ENCODE measurements at places on chromosomes 2 and 18. TPM values are rescaled to one million over a fixed set of nuclear protein-coding genes. Genes with fewer than 3 reads are reported as not detected.

DNA sequence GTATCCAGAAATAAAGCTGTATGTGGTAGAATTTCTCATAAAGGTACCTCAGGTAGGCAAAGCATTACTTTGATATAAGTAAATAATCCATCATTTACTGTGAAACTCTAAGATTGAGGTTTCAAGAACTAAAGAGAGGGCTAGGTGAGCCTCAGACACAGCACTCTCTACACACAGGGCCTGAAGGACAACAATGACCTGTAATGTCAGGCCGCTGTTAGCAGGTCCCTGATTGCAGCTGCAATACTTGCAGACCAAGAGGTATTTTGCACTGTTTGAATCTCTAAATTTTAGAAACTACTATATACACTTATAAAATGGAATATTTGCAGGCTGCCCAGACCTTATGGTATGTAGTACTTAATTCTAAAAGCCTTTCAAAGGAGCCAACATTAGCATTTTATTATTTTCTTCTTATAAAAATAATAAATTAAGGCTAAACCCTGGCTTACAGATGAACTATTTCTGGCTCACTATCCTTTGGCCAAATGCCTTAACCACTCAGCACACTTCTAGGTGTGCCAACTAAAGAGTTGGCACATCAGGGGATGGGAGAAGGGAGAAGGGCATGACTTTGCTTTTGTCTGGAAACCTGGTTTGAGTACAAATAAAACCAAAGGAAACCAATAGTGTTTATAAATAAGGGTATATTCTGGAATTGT lies 66.7 kb upstream of the SLC39A10 start:
- no peak for DNase-seq

GRCh38 chr2:227602358-227602757 lies 3.7 kb downstream of the SCYGR2 start:
- DNase-seq, result no peak

DNA sequence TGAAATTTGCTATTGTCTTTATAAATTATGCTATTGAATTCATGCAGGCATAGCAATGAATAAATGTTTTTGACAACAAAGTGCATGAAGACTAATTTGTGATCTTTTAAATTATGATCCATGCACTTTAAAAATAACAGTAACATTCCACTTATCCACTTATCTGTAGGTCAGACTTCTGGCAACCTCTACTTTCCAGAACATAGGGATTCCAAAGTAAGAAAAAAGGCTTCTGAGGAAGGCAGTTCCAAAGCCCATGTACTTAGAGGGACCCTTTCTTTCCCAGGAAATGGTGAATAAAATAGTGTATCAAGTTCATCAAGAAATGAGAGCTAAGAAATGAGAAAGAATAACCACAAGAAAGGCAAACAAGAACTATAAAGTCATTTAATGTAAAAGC lies 58.3 kb downstream of the VIL1 start:
- DNase-seq, result no peak

- no peak for DNase-seq
Observed at GRCh38 chr2:149000158-149000938, 38.2 kb upstream of the LYPD6B start.

- DNase-seq, result no peak
Observed at GRCh38 chr18:49486606-49486952, 455 bp downstream of the C18orf32 start.

DNA sequence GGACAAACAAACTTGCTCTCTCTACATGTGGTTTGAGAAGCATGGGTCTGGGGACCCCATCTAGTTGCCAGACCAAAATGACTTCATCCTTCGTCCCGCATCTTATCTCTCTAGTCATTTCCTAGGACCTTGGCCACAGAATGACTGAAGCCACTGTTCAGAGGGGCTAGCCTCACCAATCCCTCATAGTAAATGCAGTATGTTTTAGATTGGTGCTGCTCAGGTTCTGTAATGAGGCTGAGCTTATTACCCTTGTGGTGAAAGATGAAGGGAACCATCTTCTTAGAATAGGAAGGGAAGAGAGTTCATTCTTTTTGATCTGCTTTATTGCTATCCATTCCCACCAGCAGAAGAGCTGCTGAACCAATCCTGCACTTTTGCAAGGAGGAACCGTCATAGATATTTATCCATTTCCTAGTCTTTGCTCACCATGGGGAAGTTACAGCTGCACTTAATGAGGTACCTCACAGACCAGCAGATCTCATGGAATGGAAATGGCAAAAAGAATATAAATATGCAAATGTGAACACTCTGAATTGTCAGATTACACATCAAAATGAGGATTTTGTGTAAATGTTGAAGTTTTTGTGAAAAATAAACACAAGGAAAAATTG lies 436.7 kb downstream of the LPIN1 start:
- DNase-seq, result no peak

The GCKR gene
- 1.1 TPM for total RNA-seq

DNA sequence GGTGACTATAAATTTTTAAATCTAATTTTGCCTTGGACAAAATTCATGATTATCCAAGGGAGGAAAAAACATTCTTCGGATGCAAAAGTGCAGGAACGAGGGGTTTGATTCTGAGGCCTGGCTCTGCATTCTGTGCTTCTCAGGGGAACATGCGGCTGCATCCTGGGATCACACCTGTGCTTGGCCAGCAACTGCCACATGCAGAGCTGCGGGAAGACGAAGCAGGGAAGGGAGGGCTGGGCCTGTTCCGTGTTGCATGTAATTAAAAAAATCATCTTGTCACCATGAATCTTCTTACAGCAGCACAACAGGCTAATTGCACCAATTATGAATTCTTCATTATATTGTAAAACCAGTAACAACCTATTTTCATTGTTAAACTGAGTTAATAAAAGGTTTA lies 158.0 kb upstream of the ALKAL2 start:
- no peak for DNase-seq

DNA sequence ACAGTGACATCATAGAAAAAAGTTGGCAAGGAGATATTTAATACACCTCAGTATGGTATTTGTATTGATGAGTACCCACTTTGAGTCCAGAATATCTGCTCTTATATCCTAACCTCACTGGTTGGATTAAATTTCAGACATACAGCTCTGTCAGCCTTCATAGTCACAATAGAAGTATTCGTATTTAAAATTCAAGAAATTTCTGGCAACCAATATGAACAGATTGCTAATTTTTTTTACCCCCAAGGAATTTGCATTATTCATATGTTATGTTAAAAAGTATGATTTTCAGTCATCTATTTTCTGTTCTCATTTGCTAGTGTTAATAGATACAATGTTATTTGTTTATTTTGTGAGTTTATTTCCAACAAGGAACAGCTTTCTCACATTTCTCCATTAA lies 1306.8 kb upstream of the NXPH2 start:
- DNase-seq, result no peak

DNA sequence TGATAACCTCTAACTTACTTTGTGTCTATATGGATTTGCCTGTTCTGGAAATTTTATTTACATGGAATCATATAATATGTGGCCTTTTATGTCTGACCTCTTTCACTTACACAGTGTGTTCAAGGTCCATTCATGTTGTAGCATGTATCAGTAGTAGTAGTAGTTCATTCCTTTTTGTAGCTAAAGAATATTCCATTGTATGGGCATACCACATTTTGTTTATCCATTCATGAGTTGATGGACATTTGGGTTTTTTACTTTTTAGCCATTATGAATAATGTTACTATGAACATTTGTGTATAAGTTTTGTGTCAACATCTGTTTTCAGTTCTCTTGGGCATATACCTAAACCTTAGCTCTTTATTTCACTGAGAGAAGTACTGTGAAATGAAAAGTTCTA lies 11.5 kb downstream of the BBS5 start:
- no peak for DNase-seq

DNA sequence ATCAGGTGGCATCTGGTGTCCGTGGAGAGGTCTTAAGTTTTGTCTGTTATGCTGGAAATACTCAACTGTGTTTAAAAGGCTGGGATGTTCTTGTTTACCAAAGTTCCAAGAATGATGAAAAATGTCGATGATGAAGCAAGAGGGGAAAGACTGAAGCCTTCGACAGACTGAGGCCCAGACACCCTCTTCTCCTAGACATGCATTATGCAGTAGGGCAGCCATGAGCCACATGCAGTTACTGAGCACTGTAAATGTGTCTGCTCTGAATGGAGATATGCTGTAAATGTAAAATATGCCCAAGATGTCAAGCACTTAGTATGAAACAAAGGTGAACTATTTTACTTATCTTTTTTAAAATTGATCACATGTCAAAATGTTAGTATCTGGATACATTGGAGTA lies 163.1 kb downstream of the GALNT14 start:
- DNase-seq, result no peak

- no peak for DNase-seq
Observed at GRCh38 chr2:233856184-233856583, 1.8 kb upstream of the HJURP start.

DNA sequence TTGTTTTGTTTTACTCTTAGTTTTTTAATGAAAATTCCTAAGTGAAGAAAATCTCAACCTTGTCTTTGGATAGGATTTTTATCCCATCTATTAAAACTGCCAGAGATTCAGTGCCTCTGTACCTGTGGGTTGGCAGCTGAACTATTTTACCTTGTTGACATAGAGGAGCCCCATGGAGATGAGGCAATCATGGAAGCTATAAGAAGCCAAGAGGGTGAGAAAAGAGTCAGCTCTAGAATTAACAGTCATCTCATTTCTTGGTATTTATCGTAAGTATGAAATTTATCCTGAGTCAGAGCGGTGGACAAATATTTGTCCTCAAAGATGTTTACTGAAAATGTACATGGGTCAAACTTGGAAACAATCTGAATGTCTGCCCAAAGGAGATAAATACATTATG lies 35.8 kb upstream of the PGAP1 start:
- DNase-seq, result no peak

- no peak for DNase-seq
Observed at GRCh38 chr2:235132651-235133050, 180.8 kb downstream of the SH3BP4 start.

DNA sequence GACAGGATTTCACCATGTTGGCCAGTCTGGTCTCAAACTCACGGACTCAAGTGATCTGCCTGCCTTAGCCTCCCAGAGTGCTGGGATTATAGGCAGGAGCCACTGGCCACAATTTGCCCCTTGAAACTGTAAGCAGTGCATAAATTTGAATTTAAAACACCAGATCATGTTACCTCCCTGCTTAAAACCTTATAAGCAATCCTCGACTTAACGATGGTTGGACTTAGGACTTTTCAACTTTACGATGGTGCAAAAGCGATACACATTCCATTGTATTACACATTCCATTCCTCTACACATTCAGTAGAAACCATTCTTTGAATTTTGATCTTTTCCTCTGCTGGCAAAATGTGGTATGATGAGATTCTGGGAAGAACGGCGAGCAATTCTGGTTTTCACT lies 23.2 kb upstream of the EFR3B start:
- no peak for DNase-seq

The MOCOS gene
- total RNA-seq, result 1.4 TPM

GRCh38 chr2:96470109-96470508 lies 35.0 kb downstream of the NEURL3 start:
- no peak for DNase-seq

The SKOR2 gene
- total RNA-seq, result not detected

DNA sequence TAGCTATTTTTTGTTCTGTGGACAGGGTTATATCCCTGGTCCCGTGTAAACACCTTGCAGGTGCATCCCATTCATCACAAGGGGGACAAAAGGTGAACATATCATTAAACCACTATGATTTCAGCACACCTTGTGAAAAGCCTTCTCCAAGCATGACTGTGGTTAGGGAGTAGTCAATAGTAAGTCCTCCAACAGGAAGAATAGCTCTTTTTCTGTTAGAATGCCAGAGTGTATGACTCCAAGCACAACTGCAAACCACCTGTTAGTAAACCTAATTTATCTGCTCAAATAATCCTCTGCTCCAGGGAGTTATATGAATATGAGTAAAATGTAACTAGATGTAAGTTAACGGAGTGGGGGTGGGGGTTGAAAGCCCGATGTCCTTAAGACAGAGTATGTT lies 240.5 kb downstream of the AGPS start:
- no peak for DNase-seq

- no peak for DNase-seq
Observed at GRCh38 chr2:229066121-229066715, 204.9 kb downstream of the PID1 start.

The RESP18 gene
- not detected for total RNA-seq

The UGT1A10 gene
- total RNA-seq, result not detected

DNA sequence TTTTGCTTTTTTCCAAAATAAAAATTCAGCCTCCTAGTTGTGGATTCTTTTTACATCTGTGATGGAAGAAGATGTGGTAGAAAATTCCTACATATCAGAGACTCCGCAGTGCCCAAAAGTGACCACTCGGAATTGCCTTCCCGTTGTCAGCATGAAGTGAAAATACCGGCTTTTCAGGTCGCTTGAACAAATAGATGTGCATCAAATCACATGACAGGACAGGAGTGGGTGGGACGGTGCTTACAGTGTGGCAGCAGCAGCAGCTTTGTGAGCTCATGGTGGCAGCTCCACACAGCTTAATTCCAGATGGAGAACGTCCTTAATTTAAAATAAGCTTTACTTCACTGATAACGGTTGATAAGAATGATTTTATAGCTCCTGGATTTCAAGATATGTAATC lies 20.3 kb downstream of the SALL3 start:
- no peak for DNase-seq

The IL18RAP gene
- total RNA-seq, result 1.3 TPM

GRCh38 chr2:215949991-215950404 lies 63.4 kb downstream of the MREG start:
- DNase-seq, result no peak

DNA sequence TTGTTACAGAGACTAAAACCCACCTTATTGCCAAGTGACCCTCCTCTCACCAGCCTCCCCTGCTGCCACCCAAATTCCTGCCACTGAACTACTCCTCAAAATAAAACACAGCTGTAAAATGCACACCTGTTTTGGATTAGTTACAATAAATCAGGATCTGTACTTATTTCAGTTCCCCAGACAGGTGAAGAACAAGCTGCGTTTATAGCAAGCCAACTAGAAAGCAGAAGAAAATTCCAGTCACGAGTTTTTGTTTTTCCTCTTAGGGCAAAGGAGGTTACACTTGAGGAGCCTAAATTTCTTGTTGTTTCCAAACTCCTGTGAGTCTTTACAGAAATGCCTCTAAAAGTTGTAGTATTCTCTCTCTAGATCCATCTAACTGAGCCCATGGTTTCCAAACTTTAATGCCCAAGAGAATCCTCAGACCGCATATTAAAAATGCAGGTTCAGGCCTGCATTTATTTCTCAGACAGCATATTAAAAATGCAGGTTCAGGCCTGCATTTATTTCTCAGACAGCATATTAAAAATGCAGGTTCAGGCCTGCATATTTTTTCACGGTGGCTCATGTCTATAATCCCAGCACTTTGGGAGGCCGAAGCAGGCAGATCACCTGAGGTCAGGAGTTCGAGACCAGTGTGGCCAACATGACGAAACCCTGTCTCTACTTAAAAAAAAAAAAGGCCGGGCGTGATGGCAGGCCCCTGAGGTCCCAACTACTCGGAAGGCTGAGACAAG lies 62.2 kb downstream of the ALPK2 start:
- DNase-seq, result no peak

GRCh38 chr2:47118581-47118980 lies 36.5 kb downstream of the STPG4 start:
- no peak for DNase-seq

- DNase-seq, result no peak
Observed at GRCh38 chr2:159362816-159363251, 76.3 kb upstream of the WDSUB1 start.

The CHRNG gene
- total RNA-seq, result not detected

The AQP4 gene
- 5.6 TPM for total RNA-seq
